ENCODE measurements at places on chromosomes 2 and 18.

DNA sequence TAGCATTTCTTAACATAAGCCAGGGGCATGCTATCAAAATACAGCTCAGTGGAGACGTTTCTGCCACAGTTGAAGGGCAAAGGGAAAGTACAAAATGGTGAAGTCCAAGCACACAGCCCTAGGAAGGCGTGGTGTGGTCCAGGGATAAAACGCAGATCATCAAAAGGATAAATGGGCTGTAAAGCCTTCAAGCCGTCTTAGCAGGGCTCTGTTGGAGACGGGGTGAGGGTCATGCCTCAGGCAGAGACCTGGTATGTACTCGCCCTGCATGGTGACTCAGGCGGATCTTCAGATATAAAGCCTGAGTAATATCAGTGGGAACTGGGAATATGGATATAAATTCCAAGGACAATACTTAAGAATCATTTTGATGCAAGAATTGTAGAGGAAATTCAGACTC is 61.2 kb downstream of the NGEF start:
- DNase-seq, result no peak

DNA sequence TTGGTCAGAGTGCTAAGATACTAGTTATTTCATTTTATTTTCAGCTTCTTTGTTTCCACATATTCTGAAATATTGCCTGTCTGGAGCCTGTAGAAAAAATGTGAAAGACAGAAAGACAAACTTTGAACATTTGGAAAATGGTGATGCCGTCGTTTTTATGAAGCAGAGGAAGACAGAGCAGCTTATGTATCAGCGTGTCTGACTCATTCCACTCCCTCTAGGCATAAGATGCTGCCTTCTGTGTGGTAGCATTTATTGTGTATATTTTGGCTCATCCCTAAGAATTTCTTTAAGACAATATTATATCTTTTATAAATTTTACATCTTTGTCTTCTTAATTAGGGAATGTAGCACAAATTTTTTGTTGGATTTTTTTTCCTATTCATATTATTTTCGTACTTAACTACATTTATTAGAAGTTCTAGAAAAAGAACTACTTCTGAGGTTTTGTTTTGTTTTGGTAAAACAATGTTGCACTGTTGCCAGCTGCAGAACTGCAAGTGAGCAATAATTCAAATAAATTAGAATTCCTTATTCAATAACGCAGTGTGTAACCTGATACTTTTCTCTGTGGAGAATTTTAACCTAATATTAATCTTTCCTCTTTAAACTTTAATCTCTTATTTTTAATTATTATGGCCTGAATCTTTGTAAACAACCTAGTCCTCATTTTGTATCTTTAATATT is 300.4 kb downstream of the ZNF407 start:
- DNase-seq, result no peak

GRCh38 chr2:2253172-2254016 is 77.7 kb downstream of the MYT1L start:
- no peak for DNase-seq

GRCh38 chr2:100754951-100755350 is 65.0 kb upstream of the NPAS2 start:
- no peak for DNase-seq

DNA sequence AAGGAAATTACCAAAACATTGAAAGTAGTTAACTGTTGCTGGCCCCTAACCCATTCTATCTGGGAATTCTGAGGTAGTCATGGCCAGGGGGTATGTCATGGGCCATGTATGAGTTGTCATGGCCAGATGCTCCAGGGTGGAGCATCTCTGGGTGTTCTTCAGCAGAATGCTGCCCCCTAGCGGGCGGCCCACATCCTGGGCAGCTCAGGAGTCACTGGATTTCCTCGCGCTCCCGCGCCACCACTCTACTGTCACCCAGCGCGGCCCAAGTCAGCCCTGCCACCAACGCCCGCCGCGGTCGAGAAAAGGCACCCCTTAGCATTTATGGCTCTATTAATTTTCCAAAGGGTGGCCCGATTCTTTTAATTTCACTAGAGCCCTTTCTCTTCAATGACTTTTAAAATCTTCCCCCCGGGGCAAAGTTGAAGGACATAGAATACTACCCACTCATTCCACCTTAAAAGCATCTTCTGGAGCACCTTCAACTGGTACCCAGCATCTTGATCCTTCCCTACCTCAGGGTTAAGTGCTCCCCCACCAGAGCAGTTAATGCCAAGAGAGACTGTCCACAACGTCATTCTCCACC is 41.6 kb downstream of the PKDCC start:
- DNase-seq, result no peak

GRCh38 chr2:48126162-48126561 is 219.9 kb upstream of the FBXO11 start:
- DNase-seq, result no peak

DNA sequence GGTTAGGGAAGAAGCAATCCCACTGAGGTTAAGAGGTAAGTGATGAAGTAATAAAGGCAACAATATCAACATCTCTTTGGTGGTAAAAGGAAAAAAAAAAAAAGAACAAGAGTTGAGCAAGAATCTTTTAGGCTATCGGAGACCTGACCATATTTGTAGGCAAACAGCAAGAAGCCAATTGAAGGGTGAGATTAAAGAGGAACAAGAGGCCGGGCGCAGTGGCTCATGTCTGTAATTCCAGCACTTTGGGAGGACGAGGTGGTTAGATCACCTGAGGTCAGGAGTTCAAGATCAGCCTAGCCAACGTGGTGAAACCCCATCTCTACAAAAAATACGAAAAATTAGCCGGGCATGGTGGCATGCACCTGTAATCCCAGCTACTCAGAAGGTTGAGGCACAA is 11.3 kb downstream of the VPS54 start:
- no peak for DNase-seq

GRCh38 chr2:85064927-85065577 is 68.1 kb upstream of the TCF7L1 start:
- DNase-seq, result no peak

DNA sequence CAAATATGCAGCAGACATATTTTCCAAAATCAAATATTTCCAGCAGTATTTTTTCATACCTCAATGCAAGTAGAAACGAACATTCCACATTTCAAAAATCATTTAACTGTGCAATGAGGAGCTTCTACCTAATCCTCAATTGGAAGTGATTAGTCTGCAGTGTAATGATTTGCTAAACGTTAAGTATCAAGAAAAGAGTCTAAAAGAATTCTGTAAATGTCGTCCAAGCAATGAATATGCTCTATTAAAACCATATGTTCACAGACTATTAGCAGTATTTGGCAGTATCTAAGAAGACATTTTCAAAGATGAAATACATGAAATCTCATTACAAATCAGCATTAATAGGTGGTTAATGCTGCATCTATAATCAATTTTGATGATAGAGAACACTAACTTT is 15.9 kb downstream of the DYM start:
- no peak for DNase-seq

- no peak for DNase-seq
These were observed 504.5 kb upstream of the VRK2 start for GRCh38 chr2:57542081-57542480.

- no peak for DNase-seq
These were observed 154.7 kb upstream of the LYPD1 start for GRCh38 chr2:132824716-132825115.

DNA sequence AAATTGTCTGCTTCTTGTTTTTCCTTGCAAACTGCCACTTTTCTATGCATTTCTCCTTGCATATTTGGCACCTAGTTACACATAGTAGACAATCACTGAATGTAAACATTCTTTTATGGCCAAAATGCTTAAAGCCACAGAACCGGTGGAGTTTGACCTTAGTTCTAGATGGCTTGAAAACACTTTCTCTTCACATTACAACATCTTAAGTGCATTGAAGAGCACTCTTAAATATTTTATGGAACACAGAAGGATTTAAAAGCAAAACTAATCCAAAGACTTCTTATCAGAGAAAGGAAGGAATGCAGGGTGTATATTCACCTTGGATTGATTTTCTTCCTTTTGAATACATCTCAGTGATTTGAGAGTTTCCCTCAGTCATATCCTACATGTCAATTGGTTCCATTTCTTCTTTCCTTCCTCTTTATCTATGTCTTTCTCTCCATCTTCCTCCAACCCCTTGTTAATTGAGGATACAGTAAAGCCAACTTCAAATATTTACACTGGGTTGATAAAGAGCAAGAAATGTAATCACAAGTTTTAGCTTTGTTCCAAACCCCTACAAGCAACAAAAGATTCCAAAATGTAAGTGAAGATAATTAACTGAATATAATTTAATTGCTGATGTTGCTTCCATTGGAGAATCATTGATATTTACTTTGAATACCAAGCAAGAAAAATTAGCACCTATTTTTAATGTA is 548.0 kb downstream of the CNTNAP5 start:
- DNase-seq, result no peak

DNA sequence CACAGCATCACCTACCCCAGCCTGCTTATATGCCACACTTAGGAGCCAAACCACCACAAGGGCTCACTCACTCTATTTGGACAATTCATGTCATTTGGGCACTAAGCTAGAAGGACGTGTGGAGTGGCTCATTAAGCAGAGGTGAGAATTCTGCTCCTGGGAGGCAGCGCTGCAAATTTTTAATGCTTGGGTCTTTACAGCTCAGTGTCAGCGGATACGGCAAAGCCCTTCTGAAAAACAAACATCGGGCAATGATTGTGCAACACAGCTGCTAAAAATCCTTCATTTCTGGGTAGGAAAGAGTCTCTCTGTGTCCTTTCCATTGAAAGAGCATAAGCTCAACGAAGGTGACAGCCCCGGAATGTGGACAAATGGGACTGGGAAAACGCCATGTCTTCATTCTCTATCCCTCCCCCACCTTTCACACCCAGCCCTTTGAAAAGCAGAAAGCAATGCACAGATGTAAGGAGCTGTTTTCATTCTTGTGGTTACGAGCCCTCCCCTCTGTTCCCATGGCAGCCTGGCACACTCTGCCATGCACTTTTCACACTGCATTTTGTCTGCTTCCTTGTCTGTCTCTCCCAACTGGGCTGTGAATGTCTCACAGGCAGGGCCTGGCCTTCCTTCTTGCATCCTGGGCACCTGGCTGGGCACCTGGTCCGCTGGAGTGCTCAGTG is 16.0 kb downstream of the TMEM177 start:
- DNase-seq, result peak; percentile 40

DNA sequence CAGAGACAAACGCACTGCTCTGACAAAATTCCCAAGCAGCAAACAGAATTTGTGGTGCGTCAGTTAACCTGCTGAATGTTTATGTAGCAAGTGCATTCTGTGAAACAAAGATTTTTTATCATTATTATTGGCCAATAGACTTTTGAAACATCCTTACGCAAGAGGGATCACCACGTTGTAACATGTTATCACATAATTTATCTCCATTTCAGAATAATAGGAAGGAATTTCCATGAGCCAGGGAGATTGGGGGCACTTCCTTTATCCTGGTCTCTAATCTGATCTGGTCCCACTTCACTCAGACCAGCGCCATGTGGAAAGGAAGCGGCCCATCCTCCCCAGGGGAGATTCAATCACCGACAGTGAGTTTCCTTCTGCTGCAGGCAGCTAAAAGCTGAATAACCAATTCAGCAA is 166.1 kb downstream of the PID1 start:
- no peak for DNase-seq

- no peak for DNase-seq
These were observed 32.4 kb downstream of the IL18R1 start for GRCh38 chr2:102387763-102388546.

DNA sequence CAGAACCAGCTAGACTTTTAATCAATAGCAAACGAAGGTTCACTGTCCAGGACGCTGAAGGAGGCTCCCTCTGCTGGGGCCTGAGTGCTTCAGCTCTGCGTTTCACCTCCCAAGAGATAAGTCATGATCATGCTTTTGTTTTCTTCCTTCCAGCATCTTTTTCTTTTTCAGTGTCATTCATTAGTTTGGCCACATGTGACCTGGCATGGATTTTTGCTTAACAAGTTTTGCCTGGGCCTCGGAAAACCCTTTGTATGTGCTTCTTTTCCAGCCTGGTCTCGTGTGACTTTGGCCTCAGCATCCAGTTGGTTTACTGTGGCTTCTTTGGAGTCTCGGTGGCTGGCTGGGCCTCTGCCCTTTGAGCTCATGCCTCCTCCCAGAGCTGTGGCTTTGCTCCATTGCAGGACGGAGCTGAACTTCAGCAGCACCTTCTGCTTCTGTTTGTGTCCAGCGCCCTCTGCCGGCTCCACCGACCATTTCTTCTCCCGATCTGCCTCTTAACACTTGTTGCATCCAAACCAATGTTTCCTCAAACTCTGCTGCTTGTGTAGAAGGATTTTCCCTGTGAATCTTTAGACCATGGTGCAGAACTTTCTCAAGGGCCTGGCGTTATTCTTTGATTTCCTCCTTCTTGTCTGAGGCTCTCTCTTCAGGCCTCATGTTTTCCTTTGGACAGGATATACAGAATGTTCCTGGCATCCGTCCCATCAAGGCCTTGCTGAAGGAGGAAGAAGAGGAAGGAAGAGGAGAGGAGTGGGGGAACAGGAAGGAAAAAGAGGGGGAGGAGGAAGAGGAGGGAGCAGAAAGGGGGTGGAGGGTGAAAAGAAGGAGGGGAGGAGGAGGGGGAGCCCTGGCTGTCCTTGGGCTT is 23.6 kb upstream of the HES6 start:
- DNase-seq, result peak; percentile 69
